ENCODE measurements at places on chromosomes 5 and 9.

DNA sequence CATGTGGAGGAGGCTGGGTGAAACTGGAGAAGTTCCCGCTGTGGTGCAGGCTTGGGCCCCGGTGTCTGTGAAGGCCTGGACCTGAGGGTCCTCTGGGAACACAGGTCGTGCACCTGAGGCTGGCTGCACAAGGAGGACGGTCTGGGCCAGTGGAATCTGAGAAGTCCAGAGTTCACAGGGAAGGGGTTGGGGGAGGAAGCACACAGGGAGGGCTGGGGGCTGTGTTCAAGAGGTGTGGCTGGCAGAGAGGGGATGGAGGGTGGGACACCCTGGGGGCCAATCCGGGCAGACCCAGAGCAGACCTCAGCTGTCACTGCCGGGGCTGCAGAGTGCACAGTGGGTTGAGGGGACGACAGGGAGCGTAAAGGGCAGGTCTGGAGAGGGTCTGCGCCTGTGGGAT is 2.6 kb downstream of the SLC9A3 start:
- DNase-seq, result no peak

GRCh38 chr5:172648013-172648381 is 6.9 kb downstream of the NEURL1B start:
- DNase-seq, result no peak

DNA sequence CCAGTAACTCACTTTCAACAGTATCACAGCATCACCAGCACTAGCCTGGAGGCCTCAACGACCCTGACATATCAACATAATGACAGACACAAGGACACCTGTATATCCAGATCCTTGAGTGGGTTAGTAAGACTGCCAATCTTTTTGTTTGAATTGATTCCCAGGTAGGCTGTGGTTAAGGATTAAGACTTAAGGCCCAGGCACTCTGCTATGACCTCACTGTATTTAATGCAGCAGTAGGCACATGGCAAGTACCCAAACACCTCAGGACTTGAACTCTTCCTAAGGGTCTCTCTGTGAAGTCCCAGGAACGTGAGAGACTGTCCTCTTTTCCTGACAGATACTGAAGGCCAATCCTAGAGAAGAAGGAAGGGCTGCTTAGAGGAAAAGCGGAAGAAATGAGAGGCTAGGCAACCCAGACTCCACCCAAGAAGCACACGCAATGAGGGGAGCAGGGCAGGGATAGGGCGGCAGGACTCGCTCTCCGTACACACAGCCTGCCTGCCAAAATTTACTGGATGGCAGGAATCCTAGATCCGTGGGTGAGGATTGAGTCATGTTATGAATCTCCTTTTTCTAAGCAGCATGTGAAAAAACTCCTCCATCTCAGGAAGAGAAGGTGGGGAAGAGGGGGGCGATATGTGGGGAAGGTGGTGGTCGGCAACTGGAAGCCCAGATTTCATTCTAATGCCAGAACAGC is 93.4 kb downstream of the SIL1 start:
- DNase-seq, result no peak

DNA sequence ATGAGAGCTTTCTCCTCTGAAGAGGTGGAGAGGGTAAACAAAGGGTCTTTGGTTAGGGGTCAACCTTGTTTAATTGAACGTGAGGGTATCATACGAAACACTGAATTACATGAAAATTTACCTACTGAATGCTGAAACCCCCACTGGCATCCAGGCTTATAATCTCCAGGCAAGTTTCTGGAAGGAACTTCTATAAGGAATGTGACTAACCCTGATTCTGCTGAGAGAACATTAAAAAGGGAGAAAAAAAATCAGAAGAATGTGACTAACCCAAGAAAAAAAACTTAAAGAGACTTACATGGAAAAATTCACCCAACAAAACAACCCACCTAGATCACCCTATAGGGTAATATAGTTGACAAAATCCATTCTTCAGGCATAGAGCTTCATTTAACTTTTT is 55.5 kb downstream of the APC start:
- no peak for DNase-seq

- no peak for DNase-seq
Observed at GRCh38 chr9:124595743-124596142, 88.5 kb upstream of the NR5A1 start.

DNA sequence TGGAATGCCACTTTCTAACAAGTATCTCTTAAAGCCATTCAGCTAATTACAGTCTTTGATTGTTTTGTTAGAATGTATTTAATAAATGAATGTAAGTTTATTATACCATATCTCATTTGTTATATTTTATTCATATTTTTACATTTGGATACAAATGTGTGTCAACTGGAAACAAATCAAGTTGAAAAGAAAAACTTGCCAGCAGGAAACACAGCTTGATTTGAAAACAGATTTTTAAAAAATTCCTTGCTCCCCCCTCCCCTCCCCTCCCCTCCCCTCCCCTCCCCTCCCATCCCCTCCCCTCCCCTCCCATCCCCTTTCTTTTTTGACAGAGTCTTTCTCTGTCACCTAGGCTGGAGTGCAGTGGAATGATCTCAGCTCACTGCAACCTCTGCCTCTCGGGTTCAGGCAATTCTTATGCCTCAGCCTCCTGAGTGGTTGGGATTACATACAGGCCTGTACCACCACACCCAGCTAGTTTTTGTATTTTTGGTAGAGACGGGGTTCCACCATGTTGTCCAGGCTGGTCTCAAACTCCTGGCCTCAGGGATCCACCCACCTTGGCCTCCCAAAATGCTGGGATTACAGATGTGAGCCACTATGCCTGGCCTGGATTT is 227.6 kb downstream of the WDR70 start:
- no peak for DNase-seq

GRCh38 chr5:6439588-6440550 is 8.8 kb upstream of the UBE2QL1 start:
- no peak for DNase-seq

- no peak for DNase-seq
Observed at GRCh38 chr9:91163444-91163772, 198.3 kb downstream of the AUH start.

- no peak for DNase-seq
Observed at GRCh38 chr5:10712574-10713366, 48.3 kb downstream of the DAP start.

- DNase-seq, result no peak
Observed at GRCh38 chr9:107648153-107648715, 158.7 kb upstream of the KLF4 start.

- no peak for DNase-seq
Observed at GRCh38 chr5:145362266-145362665, 472.9 kb downstream of the PRELID2 start.

- DNase-seq, result no peak
Observed at GRCh38 chr5:155024015-155024414, 10.5 kb downstream of the KIF4B start.

DNA sequence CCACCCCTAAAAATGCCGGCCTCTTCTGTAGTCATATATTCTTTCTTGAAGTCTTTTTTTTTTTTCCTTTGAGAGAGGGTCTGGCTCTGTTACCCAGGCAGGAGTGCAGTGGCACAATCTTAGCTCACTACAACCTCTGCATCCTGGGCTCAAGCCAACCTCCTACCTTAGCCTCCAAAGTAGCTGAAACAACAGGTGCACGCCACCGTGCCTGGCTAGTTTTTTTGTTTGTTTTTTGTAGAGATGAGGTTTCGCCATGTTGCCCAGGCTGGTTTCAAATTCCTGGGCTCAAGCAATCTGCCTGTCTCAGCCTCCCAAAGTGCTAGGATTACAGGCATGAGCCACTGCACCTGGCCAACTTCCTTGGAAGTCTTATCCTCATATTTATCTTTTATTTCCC is 19.1 kb downstream of the SREK1IP1 start:
- DNase-seq, result no peak

DNA sequence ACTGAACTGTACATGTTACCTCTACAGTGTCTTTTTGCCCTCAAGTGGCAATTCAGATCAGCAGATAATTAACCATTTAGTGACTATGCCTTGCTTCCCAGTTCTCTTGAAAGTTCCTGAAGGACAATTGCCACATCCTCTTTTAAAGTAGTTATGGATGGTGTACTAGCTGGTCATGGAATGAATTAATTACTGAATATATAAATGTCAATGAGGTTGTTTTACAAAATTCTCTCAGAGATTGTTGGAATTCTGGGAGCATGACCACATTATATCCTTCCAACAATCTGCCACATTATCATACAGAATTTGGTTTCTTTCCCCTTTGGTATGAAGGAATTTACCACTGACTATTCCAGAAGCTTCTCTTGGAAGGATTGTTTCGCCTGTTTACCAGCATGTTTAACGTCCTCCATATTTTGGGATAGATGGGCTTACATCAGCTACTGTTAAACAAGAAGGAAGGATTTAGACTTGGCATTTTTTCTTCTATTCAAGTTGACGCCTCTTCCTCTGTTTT is 176.4 kb downstream of the CD180 start:
- no peak for DNase-seq

- DNase-seq, result no peak
Observed at GRCh38 chr5:35198075-35198474, 32.2 kb downstream of the PRLR start.

- no peak for DNase-seq
Observed at GRCh38 chr9:136802321-136802720, 5.4 kb upstream of the RABL6 start.

GRCh38 chr9:89839449-89839848 is 234.6 kb downstream of the GADD45G start:
- no peak for DNase-seq

- DNase-seq, result no peak
Observed at GRCh38 chr5:171630350-171631065, 155.1 kb upstream of the SMIM23 start.

- no peak for DNase-seq
Observed at GRCh38 chr9:117413346-117414219, 1.3 kb downstream of the ASTN2 start.

DNA sequence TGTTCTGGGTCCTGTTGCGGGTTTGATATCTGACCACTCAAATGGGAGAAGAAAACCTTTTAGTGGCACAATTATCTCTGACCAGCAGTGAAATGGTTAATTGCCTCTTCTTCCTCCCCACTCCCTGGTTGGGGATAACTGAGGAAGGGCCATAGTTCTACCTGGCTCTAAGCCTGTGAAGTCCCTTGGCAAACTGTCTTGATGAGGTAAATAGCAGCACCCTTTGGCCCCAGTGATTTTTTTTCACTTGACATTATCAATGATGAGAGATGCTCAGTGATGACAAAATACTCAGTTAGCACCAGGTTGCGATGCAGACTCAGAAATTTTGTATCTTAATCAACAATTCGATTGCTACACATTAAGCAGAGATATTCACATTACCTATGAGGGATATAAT is 515.7 kb downstream of the PSAT1 start:
- DNase-seq, result no peak

- no peak for DNase-seq
Observed at GRCh38 chr9:32986971-32987370, 14.5 kb downstream of the APTX start.

- no peak for DNase-seq
Observed at GRCh38 chr9:5440426-5440825, 2.7 kb upstream of the PLGRKT start.

GRCh38 chr9:134637696-134638501 is 3.7 kb upstream of the COL5A1 start:
- no peak for DNase-seq

GRCh38 chr9:25677301-25678146 is 720 bp downstream of the TUSC1 start:
- DNase-seq, result no peak

- DNase-seq, result no peak
Observed at GRCh38 chr9:116951588-116952435, 264.7 kb downstream of the TRIM32 start.

DNA sequence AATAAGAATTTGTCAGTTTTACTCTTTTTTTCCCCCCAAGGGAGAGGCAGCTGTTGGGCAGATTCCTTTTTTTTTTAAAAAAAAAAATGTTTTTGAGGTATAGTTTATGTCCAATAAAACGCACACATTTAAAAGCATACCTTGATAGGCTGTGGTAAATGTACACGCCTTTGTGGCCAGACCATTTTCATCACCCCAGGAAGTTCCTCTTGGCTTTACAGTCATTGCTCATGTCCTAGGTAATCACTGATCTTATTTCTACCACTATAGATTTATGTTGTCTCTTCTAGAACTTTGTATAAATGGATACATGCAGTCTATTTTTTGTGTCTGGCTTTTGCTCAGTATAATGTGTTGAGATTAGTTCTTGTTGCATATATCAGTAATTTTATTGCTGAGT is 9.8 kb downstream of the SUB1 start:
- no peak for DNase-seq

DNA sequence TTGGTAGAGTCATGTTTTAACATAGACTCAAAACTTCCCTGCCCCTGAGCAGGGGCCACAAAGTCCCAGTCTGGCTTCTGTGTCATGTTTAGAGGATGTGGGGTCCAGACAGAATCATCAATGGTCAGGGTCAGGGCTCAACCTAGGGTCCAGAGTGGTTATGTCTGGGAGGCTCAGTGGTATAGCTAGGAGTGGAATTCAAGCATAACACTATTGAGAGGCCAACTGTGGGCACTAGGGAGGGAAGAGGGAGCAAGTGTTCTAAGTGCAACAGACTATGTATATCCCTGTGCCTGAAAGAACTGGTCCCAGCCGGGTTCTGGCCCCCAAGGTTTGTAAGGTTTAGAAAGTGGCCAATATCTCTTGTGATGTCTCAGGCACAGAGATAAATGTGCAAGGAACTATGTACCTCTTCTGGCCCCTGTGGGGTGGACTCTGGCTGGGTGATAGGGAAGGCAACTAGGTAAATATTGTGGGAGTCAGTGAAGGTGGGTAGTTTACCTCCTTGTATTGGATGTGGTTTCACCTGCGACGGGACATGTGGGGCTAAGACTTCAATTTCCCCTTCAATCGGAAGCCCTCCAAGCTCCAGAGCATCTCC is 14.0 kb downstream of the MYORG start:
- DNase-seq, result no peak

GRCh38 chr9:8907868-8908267 is 1108.3 kb upstream of the DMAC1 start:
- no peak for DNase-seq

DNA sequence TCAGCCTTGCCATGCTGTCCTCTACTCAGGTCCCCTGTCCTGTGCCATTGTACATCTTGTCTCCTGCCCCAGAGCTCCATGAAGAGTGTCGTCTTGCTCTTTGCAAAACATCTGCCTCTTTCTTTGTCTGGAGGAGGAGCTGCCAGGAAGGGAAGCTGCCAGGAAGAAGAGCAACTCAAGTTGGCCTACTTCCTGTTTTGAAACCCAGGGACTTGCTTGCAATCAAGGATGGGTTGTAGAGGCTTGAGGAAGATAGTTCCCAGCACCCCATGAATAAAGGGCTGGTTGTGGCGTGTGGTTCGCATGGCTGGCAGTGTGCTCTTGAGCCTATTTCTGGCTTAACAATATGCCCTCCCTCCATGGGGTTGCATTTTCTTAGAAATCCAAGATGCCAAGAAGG is 53.0 kb upstream of the CPEB4 start:
- no peak for DNase-seq

All from stimulated activated CD4-positive, alpha-beta T cell treated with anti-CD3 and anti-CD28 coated beads, Interleukin-1b, Interleukin-23, amount 100 ng/mL, for 24 hours (primary cell).